ENCODE measurements at places on chromosomes 6 and 20. TPM values are rescaled to one million over a fixed set of nuclear protein-coding genes. Genes with fewer than 3 reads are reported as not detected.

The C20orf202 gene
- 0.28 TPM for total RNA-seq

The FERMT1 gene
- 7.1 TPM for total RNA-seq

DNA sequence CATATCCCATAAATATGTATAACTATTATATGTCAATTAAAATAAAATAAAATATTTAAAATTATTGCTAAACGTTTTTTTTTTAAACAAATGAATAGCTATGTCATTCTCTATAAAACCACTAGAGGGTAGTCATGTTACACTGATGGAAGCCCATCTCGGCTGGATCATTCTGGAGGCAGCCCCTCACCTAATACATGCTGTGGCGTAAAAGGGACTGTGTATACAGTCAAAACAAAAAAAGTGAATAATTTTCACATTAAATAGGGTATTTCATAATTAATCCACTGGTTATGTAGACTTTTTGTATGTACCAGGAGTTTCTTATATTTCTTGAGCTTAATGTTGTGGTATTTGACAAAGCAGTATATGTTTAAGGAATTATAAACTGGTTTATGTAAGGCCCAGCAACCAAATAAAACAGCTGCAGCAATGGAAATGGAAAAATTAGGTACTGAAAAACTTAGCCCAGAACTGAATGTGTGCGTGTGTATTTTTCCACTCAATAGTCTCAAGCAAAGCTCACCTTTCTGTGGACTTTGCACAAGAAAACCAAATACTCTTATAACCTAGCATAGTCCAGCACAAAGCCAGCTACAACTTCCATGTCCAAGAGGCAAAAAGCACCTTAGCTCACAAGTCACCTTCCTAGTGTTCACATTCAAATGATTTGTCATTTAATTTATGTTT, 81.7 kb downstream of the COL9A1 start:
- DNase-seq: no peak

- DNase-seq: no peak
Observed at GRCh38 chr6:20658516-20658915, 124.3 kb downstream of the CDKAL1 start.

GRCh38 chr6:130447374-130447773, 81.6 kb downstream of the TMEM200A start:
- DNase-seq: no peak

- no peak for DNase-seq
Observed at GRCh38 chr20:58720890-58721289, 28.3 kb downstream of the NPEPL1 start.

DNA sequence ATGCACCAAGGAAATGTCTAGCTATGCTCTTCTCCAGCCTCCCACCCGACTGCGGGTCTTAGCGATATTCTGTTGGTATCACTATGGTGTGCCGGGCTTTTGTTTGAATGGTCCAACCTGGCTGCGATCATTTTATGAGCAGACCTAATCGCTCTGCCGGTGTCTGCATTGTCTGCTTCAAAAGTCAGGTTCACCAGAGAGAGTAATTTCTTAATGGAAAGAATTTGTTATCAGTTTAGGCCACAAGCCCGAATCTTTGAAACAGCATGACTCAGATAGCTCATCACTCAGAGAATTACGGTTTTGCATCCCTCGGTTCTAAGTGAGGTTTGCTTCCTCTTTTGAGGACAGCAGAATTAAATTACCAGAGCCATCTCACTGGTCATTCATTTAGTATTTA, 521.0 kb upstream of the ARID1B start:
- DNase-seq: no peak

- DNase-seq: no peak
Observed at GRCh38 chr6:152068622-152069261, 261.3 kb downstream of the ESR1 start.

GRCh38 chr20:57397693-57398108, 6.5 kb downstream of the RBM38 start:
- DNase-seq: no peak

The TUBB2B gene
- 1.7 TPM for total RNA-seq

The UST gene
- total RNA-seq: 17.2 TPM

DNA sequence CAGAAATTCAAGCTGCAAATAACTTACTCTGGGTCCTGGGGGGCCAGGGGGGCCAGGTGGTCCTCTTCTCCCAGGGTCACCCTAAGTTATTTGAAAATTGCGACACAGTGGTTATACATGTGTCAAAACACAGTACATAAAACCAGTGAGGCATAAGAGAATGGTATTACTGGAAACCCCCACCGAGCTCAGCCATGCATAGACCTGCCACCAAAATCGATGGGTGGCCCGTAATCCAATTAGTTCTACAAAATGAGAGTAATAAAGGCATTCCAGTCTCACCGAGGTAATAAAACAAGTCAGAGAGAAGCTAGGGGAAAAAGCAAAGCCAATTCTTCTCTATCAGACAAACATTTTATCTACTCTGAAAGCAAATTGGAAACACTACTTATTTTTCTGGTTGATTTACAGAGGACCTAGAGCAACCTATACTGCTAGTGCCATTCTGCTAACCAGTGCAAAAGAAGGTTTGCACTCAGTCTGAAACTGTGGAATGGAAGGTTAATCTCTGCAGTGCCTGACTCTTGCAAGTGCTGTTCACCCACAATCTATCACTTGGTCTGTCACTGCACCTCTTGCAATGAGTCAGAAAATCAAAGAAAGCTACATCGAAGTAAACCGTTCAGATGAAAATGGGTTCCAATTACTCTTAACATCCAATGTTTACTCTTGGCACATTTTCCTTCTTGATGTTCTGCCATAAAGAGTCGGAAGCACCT, 32.4 kb downstream of the COL9A1 start:
- no peak for DNase-seq

DNA sequence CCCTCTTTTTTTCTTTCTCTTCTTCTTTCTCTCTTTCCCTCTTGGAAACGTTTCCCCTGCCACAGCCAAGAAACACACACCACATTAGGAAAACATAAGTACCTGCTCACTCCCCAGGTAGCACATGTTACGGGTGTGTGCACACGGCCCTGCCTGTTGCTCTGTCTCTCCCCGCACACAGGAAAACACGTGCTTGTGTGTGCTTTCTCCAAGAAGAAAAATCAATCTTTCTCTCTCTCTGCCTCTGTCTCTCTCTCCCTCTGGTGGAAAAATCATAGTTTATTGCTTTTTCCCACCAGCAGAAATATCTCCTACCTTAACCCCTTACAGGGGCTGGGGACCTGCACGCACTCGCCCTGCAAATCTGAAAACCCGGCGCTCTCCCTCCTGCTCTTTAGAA, 102.3 kb downstream of the EDN3 start:
- no peak for DNase-seq

The PKIB gene
- 0.85 TPM for total RNA-seq

- DNase-seq: no peak
Observed at GRCh38 chr20:3436864-3437574, 29.6 kb upstream of the DNAAF9 start.
